Activated CD8-positive, alpha-beta memory T cell treated with anti-CD3 and anti-CD28 coated beads, Interleukin-2, amount 10 ng/mL, durations not matched to agents 7 days and 5 days (primary cell): ENCODE measurements at places on chromosomes 6 and 20. TPM values are rescaled to one million over a fixed set of nuclear protein-coding genes. Genes with fewer than 3 reads are reported as not detected.

Gene PHACTR2
- total RNA-seq = 24.2 TPM

Gene RPRD1B
- 37.4 TPM for total RNA-seq

Gene ACTL10
- total RNA-seq = 3.7 TPM

Gene BPIFA1
- not detected for total RNA-seq

Gene FRMD1
- total RNA-seq = not detected

Gene ADGRF5
- total RNA-seq = not detected

Gene NHSL1
- total RNA-seq = 0.35 TPM

Gene FRS3
- 6.2 TPM for total RNA-seq

Gene TCF15
- not detected for total RNA-seq

Gene PRDM1
- 132 TPM for total RNA-seq

Gene FKBP5
- 53.8 TPM for total RNA-seq

Gene OR2H2
- not detected for total RNA-seq

Gene KIF25
- not detected for total RNA-seq

Gene PRRT1
- 0.28 TPM for total RNA-seq

Gene XKR7
- not detected for total RNA-seq

Gene DDO
- not detected for total RNA-seq

Gene OPRL1
- total RNA-seq = 0.99 TPM

Gene MEP1A
- total RNA-seq = not detected

Gene TMC2
- total RNA-seq = not detected

Gene FAM209B
- total RNA-seq = 1.7 TPM

Gene PROKR2
- not detected for total RNA-seq

Gene PNPLA1
- total RNA-seq = not detected
